ENCODE measurements at places on chromosomes 1 and 21.

DNA sequence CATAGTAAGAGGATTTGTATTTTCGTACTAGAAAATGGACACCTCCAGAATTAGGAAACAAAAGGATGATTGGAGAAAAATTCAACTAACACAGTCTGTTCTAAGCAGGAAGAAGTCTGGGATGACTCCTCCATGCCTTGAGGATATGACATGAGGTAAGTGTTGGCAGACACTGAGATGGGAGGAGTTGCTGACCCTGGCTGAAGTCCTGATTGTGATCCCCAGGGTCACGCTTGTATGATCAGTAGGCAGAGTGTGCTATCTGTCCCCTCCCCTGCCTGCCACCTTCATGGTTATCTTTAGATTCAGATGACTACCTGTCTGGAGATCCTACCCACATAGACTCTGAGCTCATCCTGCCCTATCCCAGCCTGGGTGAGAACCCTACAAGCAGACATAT, 249.1 kb downstream of the C1orf94 start:
- no peak for DNase-seq

- no peak for DNase-seq
Measured at GRCh38 chr1:23291706-23292105, 52.4 kb downstream of the HNRNPR start.

GRCh38 chr1:212982430-212983152, 32.2 kb downstream of the VASH2 start:
- no peak for DNase-seq

- no peak for DNase-seq
Measured at GRCh38 chr1:113784104-113784779, 25.0 kb upstream of the PHTF1 start.

Measured in stomach (tissue), 19 donors.